IMR-90 (cell line): ENCODE measurements at places on chromosomes 2 and 18. TPM values are rescaled to one million over a fixed set of nuclear protein-coding genes. Genes with fewer than 3 reads are reported as not detected.

The ASB18 gene
- total RNA-seq = not detected in 2 replicates

DNA sequence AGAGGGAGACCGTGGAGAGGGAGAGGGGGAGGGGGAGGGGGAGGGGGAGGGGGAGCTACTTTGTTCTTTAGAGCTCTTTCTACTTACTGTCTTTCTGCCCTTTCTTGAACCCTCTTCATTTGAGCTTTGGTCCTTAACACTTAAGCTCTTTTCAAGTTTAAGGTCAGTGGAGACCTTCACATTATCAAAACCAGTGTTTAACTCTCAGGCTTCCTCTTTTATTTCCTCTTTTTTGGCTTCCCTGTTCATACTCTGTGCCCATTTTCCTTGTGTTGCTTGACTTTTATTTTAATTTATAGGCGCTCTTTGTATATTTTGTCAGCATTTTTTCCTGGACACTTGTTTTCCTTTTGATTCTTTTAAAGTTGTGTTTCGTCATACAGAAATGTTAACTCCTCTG is 37.1 kb downstream of the ACSL3 start:
- no peak overlapping the region for H3K4me3 ChIP-seq
- peaks cover 4% of the 10 kb centered on the region; the same call in 1 of the 2 replicates for H3K36me3 ChIP-seq
- H3K4me1 ChIP-seq = peaks cover 16% of the 10 kb centered on the region
- peak overlapping the region; percentile 43; the same call in 1 of the 2 replicates for H3K27ac ChIP-seq
- no peak for DNase-seq

- no peak for DNase-seq
- no peak overlapping the region for H3K27ac ChIP-seq
- no peaks in the 10 kb centered on the region for H3K27me3 ChIP-seq
- H3K36me3 ChIP-seq = no peaks in the 10 kb centered on the region
- no peaks in the 10 kb centered on the region for H3K4me1 ChIP-seq
These were observed 206.4 kb downstream of the NOL4 start for GRCh38 chr18:34018336-34018735.

DNA sequence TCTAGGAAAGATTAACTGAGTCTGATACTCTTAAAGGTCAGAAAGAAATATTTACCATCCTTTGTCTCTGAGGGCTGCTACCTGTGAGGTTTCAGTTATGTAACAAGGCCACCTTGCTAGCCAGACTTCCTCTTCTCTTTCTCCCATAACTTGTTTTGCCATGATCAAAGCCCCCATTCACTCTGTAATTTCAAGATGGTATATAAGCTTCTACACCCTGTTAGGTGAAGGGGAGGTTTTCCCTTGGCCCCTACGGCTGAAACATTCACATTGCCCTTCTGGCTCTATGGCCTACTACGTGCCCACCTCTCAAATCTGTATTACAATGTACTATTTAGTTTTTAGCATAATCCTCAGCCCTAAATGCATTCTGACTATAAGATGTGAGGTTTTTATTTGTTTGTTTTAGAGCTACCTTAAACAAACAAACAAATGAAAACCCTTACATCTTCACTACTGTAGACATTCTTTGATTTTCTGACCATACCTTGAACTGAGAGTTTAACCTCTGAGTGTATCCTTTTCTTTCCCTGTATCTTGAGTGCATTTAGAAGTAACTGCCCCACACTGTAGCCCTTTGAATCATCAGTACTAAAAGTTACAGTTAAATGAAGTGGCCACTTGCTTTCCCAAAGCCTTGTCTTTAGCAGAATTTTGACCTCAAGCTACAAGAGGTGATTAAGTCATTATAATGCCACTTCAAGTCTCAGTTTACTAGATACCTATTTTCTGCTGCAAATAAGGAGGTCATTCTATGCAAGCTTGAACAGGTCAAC is 332.2 kb downstream of the SOCS6 start:
- H3K4me1 ChIP-seq = no peaks in the 10 kb centered on the region
- no peaks in the 10 kb centered on the region for H3K27me3 ChIP-seq
- no peak overlapping the region for H3K4me3 ChIP-seq
- no peak overlapping the region for H3K27ac ChIP-seq
- no peak for DNase-seq
